SJCRH30 (cell line): ENCODE measurements at places on chromosomes 4 and X.

DNA sequence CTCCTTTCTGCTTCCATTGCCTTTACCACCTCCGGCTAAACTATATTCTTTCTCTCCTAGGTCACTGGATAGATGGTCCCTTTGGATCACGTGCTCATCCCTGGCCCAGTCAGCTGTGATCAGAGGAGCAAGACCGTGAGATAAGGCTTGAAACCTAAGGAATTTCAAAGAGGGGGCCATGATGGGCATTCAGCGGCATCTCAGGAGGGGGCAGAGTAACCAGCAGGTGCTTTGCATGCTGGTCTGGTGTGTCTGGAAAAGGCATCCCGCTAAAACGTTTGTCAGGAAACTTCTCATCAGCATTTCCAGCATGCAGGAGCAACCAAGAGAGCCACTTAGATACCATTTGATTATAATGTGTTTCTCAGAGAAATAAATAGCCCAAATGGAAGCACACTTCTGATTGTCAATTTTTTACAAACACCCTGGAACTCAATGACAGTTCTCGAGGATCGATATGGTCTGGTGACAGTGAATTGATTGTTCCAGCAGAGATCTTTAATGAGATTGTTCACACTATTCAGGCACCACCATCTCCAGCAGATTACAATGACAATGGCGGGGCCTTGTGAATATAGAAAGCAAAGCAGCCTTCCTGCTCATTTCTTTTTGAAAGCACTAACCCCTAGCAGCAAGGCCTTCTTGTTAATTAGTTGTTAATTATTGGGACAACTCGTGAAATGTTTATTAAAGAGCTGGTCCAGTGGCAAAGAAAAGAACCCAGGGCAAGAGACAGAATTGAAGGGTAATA is 327.1 kb downstream of the PTTG2 start:
- no peak for DNase-seq

DNA sequence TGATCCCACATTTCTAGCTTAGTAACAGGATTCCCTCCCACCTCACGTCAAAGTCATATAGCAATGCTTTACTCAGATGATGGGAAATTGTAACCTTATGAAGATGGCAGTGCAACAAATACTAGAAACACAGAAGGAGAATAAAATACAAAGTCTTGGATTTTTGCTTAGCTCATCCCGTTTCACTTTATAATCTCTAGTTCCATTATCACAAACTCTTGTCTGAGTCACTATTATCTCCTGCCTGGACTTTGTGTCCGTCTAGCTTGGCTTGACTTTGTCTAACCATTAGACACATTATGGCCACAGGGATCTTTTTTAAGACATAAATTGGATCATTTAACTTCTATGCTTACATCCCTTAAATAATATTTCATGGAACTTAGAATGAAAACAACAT is 127.1 kb upstream of the GABRG1 start:
- no peak for DNase-seq

DNA sequence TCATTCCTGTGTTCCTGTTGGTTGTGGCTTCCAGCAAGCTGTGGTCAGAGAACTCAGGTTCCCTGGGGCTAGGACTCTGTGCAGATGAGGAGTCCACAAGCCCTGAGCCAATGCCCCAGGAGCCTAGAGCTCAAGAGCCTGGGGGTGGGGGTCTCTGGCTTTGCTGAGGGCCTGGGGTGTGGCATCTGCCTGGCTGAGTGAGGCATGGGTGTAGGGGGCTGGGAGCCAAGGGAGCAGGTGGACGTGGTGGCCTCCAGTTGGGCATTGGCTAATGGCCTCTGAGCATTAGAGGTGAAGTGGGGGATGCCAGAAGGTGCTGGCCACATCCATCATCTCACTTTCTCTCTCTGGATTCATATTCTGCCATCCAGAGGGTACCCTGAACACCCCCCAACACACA is 5.3 kb upstream of the MAMLD1 start:
- no peak for DNase-seq

- no peak for DNase-seq
Observed at GRCh38 chr4:93289241-93289640, 539.3 kb upstream of the ATOH1 start.

DNA sequence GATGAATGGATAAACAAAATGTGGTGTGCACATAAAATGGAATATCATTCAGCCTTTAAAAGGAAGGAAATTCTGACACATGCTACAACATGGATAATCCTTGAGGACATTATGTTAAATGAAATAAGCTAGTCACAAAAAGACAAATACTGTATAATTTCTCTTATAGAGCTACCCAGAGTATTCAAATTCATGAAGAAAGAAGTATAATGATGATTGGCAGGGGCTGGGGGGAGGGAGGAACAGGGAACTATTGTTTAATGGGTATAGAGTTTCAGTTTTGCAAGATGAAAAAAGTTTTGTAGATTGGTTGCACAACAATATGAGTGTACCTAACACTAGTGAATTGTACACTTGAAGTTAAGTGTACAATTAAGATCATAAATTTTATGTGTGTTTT is 153.9 kb upstream of the STK26 start:
- no peak for DNase-seq
